ENCODE measurements at places on chromosomes 7 and 10.

DNA sequence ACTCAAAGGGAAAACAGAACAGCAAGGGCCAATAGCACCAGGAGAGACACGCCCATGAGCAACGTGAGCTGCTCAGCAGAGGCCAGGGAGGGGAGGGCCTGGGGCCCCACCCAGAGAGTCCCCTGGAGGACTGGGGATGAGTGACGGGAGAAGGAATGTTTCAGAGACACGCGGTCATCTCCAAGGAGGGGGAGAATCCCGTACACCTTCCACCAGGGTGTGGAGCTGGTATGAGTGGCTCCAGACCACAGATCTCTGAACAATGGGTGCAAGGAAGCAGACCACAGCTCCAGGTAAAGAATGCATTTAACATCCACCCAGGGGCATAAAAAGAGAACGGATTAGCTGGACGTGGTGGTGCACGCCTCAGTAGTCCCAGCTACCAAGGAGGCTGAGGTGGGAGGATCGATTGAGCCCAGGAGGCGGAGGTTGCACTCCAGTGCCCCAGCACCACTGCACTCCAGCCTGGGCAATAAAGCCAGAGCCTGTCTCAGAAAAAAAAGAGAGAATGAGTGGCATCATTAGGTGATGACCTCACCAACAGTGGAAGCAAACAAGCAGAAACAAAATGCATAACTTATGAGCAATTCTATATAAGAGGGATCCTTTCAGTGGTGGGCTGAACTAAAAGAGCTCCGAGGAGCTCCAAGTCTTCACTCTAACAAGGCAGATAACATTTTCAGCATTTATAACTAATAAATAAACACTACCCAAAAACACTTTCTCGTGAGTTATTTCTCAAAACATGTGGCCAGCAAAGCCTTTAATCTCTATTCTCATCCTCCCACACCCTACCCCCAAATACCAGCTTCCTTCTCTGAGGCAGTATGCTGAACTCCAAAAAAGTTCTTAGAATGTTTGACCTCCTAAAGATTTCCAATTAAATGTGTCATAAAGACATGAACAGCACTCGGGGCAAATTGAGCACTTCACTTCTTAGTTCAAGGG lies 12.5 kb downstream of the PSAP start:
- DNase-seq, result no peak

GRCh38 chr7:47034180-47034579 lies 547.7 kb downstream of the TNS3 start:
- no peak for DNase-seq

DNA sequence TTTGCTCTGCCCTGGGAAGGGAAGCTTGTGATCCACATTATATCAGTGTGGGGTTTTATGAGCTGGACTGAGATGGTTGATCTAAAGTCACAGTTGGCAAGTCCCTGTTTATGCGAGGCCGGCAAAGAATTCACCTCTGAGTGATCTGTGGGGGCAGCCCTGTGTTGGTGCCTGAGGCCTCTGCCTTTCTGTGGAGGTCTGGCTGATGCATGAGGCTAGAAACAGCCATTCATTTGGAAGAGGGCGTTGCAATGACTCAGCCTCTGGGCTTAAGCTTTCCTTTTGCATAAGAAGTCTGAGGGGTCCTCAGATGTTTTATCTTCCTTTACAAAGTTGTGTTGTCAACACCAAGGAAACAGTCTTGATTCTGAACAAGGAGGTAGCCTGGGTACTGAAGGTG lies 126.9 kb downstream of the MGMT start:
- no peak for DNase-seq

DNA sequence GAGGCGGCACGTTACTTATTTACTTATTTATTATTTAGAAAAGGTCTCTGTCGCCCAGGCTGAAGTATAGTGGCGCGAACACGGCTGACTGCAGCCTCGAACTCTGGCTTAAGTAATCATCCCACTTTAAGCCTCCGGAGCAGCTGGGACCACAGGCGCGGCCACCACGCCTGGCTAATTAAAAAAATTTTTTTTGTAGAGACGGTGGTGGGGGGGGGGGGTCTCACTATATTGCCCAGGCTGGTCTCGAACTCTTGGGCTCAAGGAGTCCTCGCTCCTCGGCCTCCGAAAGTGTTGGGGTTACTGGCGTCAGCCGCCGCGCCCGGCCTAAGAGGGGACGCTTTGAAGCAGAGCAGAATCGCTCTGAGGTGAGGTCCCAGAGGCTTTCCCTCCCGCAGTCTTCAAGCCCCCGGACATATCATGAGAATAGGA lies 675 bp upstream of the FRAT2 start:
- no peak for DNase-seq

DNA sequence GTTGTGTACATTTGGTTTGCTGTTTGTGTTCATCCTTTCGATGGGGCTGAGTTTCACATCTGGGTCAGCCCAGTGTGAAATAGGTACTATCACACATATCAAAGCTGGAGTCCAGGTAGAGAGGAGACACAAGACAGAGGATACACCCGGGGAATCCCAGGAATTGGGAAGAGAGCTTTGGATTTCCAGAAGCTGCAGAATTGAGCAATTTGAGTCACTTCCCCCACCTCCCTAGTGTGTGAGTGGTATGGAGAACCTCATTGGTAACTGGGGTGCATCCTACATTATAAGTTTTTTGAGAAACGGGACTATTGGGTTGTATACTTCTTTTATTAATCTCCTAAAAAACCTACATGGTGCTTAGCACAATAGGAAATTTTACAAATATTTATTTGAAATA lies 12.1 kb upstream of the PDSS1 start:
- no peak for DNase-seq

GRCh38 chr10:112509558-112510291 lies 62.7 kb downstream of the VTI1A start:
- no peak for DNase-seq
